ENCODE measurements at places on chromosomes 6 and 20.

DNA sequence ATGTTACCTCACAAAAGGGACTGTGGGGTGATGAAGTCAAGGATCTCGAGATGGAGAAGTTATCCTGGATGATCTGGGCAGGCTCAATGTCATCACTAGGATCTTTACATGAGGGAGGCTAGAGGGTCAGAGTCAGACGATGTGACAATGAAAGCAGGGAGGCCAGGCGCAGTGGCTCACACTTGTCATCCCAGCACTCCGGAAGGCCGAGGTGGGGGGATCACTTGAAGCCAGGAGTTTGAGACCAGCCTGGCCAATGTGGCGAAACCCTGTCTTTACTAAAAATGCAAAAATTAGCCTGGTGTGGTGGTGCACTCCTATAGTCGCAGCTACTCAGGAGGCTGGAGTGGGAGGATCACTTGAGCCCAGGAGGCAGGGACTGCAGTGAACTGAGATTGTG is 68.8 kb downstream of the TTLL2 start:
- no peak for DNase-seq

GRCh38 chr6:64996301-64996700 is 710.7 kb downstream of the EYS start:
- DNase-seq, result no peak

GRCh38 chr6:3259491-3259958 is 778 bp downstream of the PSMG4 start:
- DNase-seq, result no peak

DNA sequence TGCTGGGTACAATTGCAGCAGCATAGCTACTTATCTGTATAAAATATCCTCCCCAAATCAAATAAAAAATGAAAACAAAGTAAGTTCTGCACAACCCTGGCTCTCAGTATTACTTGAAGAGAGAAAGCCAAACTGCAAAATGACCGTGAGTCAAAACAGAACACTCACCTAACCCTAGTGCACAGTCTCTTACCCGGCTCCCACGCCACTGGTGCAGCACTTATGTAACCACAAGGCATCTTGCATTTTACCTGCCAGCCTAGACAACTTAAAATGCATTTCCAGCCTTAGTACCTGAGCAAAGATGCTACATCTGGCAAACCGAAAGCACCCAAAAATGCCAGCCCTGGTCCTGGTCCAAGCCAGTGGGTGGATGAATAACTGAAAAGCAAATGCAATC is 12.4 kb upstream of the SIRPB1 start:
- no peak for DNase-seq

- DNase-seq, result no peak
Observed at GRCh38 chr6:90895299-90896074, 308.6 kb upstream of the MAP3K7 start.

- no peak for DNase-seq
Observed at GRCh38 chr6:153698001-153698400, 341.0 kb upstream of the OPRM1 start.

DNA sequence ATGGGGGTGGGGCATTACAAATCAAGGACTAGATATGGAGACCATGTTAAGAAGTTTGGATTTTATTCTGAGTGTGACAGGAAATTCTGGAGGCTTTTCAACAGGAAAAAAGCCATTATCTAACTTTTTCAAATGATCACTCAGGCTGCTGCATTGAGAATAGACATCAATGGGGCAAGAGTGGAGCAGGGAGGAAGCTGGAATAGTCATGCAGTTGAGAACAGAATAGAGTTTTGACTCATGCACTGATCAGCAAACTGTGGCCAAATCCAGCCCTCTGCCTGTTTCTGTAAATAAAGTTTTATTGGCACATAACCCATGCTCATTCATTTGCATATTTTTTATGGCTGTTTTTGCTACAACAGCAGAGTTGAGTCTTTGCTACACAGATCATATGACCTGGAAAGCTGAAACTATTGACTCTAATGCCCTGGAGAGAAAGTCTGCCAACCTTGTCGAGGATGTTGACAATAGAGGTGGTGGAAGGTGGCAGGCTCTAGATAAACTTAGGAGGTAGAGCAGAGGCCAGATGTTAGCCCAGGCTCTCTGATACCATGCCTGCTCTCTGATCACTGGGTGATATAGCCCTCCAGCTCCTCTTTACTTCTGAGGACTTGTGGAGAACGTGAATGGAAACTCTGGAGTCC is 441.8 kb downstream of the PTPRT start:
- no peak for DNase-seq

DNA sequence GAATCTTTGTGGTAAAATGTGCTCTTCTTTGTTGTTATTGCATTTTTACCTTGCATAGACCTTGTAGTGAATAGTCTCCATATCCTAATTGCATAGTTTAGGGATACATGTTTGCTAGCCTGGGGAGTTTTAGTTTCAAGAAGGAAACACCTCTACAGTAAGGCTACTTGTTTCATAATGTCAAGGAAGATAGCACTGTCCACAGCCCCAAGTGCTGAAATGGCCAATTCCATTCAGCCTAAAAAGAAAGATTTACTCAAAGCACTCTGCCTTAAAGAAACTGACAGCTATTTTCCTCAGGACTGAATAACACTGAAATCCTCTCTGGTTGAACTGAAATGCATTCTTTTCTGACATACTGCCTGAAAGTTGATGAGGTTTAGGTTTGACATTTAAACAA is 2.6 kb downstream of the HCRTR2 start:
- no peak for DNase-seq

DNA sequence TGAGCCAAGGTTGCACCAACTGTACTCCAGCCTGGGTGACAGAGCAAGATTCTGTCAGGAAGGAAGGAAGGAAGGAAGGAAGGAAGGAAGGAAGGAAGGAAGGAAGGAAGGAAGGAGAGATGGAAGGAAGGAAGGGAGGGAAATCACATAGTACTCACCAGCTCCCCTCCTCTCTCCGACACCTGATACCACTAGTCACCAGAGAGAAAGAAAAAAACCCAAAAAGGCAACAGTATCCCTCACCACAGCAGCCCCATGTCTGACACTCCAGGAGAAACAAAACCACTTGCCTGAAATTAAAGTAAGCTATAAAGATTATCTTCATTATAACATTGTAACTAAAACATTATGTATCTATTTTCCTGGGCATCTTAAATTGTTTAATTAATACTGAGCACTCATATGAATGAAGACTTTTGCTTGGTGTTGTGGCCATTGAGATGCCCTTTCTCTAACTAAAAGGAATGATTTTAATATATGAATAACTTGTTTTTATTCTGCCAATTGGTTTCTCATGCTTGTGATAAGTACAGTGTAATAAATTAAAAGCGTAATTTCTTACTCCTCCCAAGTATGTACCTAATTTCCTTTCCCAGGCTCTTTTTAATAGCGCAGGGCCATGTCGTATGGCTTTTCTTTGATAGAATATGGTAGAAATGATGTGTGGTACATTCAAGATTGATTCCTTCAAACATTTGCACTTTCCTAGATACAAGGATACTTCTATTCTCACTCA is 390.0 kb downstream of the MMUT start:
- no peak for DNase-seq

DNA sequence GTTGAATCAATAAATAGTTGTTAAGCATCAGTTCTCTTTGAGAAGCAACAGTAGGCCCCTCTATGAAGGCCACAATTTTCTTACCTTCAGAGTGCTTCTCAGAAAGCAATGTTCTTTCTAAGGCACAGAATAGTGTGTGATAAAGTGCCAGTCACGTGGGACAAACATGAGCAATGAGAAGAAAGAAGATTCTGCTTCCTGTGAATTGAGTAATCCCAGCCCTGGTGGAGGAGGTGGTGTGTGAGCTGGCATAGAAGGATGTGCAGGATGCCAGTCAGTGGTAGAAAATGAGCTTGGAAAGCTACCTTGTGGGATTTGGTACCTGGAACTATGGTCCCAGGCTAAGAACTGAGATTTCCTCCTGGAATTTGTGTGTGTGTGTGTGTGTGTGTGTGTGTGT is 21.7 kb downstream of the KIZ start:
- DNase-seq, result no peak

GRCh38 chr6:3797231-3798054 is 45.9 kb upstream of the PXDC1 start:
- no peak for DNase-seq

DNA sequence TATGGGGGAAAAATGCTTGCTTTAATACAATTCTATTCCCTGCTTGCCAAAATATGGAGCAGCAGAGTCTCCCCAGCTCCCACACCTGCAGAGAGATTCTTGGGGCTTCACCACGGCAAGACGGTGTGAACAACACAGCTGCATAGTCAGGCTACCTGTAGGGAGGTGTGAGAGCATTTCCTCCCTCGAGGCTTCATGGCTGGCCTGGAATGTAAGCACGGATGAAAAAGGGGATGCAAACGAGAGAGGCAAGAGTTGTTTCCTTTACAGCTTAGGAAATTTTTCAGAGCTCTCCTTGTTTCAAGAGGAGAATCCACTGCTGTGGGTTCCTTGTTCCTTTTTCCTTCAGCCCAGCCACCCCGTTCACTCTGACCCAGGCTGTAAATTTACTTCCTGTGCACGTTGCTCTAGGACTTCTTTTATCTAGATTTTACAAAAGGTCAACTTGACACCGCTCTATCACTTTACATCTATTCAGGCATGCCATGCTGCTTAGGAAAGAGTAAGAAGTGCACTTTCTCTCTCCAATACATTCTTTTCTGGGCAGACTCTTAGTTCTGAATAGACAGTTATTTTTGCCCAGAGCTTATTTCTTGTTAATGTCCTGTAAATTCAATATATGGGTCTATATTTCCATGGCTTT is 197.1 kb downstream of the KHDC1L start:
- no peak for DNase-seq

GRCh38 chr6:163504984-163505640 is 90.6 kb downstream of the QKI start:
- no peak for DNase-seq

DNA sequence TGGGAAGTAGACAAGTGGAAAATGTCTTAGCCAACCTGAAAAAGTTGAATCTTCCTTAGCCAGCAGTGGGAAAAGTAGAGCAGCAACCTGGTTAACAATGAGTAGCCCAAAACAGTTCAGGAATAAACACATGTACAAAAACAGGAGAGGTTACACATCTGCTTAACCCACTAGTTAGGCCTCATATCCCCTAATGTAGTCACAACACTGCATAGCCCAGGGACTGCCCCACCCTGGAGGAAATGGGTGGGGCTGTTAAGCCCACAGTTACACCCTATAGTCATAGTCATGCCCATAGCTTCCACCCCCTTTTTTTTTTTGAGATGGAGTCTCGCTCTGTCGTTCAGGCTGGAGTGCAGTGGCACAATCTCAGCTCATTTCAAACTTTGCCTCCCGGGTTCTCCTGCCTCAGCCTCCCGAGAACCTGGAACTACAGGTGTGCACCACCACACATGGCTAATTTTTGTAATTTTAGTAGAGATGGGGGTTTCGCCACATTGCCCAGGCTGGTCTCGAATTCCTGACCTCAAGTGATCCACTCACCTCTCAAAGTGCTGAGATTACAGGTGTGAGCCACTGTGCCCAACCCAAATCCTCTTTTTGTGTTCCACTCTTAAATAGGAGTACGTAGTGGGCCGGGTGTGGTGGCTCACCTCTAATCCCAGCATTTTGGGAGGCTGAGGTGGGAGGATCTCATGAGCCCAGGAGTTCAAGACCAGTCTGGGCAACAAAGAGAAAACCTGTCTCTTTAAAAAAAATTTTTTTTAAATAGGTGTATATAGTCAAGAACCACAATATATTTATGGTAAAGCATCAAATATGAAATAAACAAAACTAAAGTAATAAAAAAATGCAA is 24.5 kb downstream of the ILRUN start:
- DNase-seq, result no peak

DNA sequence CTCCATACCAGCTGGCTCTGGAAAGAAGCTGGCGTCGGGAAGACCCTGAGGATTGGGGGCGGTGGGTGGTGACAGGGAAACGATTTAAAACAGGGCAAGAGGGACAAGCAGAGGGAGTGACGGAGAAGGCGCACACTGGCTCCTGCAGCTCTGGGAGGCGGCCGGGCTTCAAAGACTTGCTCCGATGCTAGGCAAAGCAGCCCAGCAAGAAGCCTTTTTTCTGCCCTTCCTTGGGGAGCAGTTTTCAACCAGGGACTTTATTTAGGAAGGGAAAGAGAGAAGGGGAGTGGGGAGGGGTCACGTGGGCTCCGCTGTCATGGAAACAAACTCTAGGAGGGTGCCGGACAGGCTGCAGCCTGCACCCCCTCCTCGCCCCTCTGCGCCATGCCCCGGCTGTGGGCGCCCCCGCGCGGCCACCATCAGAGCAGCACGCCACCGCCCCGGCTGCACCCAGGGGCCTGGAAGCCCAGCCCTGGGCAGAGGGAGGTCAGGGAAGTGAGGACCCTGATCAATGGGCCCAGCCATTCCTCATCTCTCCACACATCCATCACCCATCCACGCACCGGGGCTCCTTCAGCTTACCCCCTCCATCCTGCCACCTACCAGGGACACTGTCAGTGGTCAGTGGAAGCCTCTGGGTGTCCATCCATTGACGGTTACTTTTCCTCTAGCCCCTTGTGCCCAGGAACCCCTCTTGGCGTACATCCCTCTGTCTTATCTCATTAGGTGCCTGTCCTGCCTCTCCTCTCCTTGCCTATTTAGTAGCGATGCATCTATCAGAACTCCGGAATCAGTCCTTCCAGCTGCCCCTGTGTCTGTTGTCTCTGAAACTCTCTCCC is 66.6 kb upstream of the CCDC167 start:
- no peak for DNase-seq

DNA sequence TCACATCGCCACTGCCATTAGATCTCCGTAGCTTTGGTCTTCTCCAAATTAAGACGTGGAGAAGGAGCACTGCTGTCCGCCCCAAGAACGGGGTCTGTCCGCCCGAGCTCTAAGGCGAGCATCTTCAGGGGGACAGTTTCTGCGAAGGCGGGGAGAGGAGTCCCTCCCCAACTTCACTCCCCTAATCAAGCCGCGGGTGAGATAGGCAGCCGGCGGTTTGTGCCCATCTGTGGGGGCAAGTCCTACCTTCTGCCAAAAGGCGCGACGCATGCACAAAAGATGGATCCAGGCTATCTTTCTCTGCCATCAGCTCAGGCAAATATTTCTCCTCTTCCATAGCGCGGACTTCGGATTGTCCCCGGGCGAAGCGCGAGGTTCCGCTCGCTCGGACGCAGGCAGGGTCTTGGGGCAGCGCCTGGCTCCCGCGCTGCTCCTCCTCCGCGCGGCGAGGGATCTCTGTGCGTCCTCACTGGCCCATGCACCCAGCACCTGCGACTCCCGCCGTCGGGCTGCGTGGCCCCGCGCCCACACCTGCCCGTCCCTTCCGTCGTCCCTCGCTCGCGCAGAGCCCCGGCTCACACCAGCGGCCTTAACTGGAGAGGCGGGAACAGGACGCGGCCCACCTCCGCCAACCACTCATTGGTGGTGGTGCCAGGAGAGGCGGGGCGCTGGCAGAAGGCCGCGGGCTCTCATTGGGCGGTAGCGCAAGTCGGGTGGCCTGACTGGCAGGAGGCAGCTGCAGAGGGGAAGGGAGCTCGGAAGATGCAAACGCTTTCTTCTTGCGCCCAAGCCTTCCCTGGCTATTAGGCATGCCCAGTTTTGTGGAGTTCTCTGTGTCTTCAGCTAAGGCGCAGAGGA is at the start of gene KHDRBS2:
Gene KHDRBS2 (minus strand): TSS at position 614 of the 858 bp plus-strand sequence.
- peak; percentile 77 for DNase-seq

GRCh38 chr20:7828437-7828836 is 111.8 kb downstream of the HAO1 start:
- no peak for DNase-seq

Measured in iPS DF 6.9 (cell line).